ENCODE measurements at places on chromosomes 4 and X.
A peak's percentile ranks its signal among the peaks of the same experiment; 100 is the strongest.

DNA sequence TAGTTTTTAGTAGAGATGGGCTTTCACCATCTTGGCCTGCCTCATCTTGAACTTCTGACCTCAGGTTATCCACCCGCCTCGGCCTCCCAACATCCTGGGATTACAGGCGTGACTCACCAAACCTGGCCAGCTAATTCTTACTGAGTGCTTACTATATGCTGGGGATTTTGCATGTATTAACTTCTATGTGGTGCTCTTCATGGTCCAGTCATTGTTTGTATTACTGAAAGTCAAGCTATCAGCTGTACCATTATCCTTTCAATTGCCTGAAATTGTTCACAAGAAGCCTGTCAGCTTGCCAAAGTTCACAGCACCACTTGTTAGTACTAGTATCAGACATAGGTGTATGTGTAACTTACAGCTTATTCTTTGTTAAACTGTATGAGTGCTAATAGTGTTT is 1272.1 kb downstream of the ARAP2 start:
- DNase-seq, result no peak

DNA sequence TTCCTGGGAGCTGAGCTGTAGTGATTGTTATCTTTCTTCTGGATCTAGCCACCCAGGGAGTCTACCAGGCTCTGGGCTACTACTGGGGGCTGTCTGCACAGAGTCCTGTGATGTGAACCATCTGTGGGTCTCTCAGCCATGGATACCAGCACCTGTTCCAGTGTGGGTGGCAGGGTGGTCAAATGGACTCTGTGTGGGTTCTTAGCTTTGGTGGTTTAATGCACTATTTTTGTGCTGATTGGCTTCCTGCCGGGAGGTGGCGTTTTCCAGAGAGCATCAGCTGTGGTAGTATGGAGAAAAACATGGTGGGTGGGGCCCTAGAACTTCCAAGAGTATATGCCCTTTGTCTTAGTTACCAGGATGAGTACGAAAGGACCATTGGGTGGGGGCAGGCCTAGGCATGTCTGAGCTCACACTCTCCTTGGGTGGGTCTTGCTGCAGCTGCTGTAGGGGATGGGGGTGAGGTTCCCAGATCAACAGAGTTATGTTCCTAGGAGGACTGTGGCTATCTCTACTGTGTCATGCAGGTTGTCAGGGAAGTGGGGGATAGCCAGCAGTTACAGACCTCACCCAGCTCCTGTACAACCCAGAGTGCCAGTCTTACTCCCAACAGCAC is 264.8 kb upstream of the LDB2 start:
- DNase-seq, result no peak

- DNase-seq, result no peak
Measured at GRCh38 chr4:1695913-1696312, 11.8 kb upstream of the FAM53A start.

DNA sequence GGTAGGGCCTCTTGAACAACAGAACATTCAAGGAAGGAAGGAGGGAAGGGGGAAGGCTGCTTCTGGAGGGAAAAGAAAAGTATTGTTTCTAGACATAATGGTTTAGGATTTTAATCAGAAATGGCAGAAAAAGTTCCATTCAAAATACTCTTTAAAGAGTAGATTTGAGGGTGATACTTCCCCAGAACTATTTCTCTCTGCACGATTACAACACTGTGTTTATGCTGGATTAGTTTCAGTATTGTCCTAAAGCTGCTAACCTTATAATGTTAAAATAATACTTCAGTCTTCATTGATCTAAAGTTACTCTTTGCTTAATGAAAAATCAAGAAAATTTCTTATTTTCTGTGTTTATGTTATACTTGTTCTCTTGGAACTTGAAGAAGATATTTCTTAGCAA is 1026.3 kb upstream of the PABPC4L start:
- DNase-seq, result no peak

GRCh38 chr4:140968371-140968770 is 164.9 kb downstream of the RNF150 start:
- DNase-seq, result no peak

DNA sequence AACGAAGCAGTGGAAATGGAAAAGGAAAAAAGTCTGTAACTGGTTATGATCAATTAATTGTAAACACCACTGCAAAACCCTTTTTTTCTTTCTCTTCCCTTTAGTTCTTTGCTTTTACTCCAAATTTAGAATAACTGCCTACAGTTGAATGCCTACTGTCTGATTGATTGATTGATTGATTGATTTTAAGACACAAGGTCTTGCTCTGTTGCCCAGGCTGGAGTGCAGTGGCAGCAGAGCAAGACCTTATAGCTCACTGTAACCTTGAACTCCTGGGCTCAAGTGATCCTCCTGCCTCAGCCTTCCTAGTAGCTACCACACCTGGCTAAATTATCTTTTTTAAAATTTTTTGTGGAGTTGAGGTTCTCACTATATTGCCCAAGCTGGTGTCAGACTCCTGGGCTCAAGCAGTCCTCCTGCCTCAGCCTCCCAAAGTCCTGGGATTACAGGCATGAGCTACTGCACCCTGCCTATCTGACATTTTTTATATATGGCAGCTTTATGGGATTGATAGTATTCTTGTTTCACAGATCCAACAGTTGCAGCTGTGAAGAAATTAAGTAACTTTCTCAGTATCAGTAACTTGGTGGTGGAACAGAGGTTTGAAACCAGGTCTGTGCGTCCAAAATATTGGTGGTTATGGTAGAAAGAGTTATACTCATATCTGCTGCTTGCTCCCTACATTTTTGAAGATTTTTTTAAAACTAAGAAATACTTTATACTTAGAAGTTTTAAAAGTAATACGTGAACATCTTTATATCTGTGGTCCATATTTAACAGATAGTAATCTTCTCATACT is 12.4 kb downstream of the UBE2K start:
- DNase-seq, result no peak

DNA sequence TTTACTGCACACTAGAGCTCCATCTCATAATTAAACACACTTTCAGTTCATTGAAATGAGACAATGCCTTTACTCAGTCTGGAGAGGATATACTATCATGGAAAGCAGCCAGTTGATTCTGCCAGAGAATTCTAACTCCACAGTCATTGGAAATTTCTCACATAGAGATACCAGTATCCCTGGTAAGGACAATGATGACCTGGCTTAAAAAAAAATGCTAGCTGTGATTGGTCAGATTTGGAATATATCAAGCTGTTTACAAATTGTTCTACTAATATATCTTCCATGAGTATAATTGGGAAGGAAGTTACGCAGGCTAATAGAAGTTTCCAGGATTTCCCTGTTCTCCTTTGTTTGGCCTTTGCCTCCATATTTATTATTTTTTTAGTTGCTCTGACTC is 34.5 kb upstream of the TLL1 start:
- DNase-seq, result peak; percentile 16
